ENCODE measurements at places on chromosomes 4 and X.
A peak's percentile ranks its signal among the peaks of the same experiment; 100 is the strongest.

GRCh38 chr4:114277690-114278089, 298.2 kb upstream of the ARSJ start:
- no peak for DNase-seq
- H3K27me3 ChIP-seq, result no peaks in the 10 kb centered on the region
- no peaks in the 10 kb centered on the region for H3K4me1 ChIP-seq
- no peaks in the 10 kb centered on the region for H3K36me3 ChIP-seq
- H3K4me3 ChIP-seq, result no peak overlapping the region

DNA sequence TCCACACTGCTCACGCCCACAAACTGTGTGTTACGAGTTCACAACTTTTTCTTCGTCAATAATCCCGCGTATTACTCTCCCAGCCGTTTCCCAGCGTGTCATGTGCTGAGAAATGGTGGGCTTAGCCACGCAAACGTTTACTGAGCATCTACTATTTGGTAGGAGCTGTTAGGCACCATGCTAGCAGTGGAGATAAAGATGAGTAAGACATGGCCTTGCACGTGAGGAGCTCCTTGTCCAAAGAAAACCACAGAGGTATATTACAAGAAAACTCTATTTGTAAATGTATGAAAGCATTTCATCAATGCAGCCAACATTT, 821 bp upstream of the TMEM128 start:
- peaks cover 3% of the 10 kb centered on the region for H3K27me3 ChIP-seq
- H3K36me3 ChIP-seq, result peaks cover 17% of the 10 kb centered on the region
- H3K4me3 ChIP-seq, result peak overlapping the region; percentile 96
- peaks cover 22% of the 10 kb centered on the region for H3K4me1 ChIP-seq
- H3K27ac ChIP-seq, result peak overlapping the region; percentile 96

DNA sequence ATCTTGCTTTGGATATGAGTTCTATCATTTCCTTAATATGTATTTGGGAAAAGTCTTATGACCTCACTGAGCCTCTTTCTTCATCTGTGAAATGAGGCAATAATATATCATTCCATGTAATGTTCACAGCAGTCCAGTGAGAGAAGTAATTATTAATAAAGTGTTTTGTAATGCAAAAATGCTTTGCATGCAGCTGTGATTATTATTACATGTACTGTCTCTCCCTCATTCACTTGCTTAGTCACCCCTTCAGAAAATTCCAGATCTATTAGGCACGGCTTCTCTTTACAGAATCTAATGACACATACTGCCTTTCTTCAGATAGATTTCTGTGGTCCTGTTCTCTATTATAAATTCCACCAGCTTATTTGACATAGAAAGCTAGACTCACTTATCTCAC, 53.5 kb upstream of the FGF13 start:
- no peak overlapping the region for H3K27ac ChIP-seq
- DNase-seq, result no peak
- no peaks in the 10 kb centered on the region for H3K27me3 ChIP-seq
- H3K36me3 ChIP-seq, result no peaks in the 10 kb centered on the region

DNA sequence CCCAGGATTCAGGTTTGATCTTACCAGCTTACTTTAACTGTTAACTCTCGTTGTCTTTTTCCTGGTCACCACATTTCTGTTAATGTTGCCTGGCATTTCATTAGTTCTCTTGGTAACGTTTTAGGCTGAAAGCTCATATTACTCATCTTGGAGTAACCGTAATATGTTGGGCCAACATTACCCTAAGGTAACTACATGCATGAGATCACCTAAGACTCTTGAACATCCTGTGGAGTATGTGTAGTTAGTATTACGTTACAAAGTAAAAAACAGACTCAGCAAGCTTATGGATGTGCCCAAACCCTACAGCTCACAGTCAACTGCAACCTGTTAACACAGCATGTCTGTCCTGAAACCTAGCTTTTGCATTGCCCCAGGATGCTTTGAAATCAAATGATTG, 203.3 kb upstream of the HS3ST1 start:
- no peaks in the 10 kb centered on the region for H3K36me3 ChIP-seq
- no peaks in the 10 kb centered on the region for H3K27me3 ChIP-seq
- H3K27ac ChIP-seq, result no peak overlapping the region

DNA sequence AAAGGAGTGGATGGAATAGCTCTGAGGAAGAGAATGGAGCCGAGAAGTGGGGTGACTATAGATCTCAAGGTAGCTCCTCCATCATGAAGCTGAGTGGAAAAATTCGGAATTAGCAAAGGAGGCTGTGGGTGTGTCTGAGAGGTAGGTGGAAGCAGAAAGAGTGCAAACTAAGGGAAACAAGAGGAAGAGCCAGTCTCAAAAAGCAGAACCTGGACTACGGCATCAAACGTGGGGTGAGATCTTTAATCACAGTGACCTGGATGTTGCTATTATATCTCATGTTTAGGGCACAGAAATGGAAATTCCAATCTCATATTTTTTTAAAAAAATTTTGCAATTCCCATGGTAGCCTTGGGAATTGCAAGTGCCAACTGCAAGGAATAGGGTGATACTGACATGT, 162.5 kb upstream of the RASGEF1B start:
- H3K27me3 ChIP-seq, result no peaks in the 10 kb centered on the region
- no peak for DNase-seq
- no peaks in the 10 kb centered on the region for H3K36me3 ChIP-seq

GRCh38 chr4:572594-572993, 3.5 kb downstream of the TMEM271 start:
- no peak for DNase-seq
- no peaks in the 10 kb centered on the region for H3K36me3 ChIP-seq
- H3K4me1 ChIP-seq, result peaks cover 29% of the 10 kb centered on the region
- H3K27ac ChIP-seq, result no peak overlapping the region
- no peak overlapping the region for H3K4me3 ChIP-seq

DNA sequence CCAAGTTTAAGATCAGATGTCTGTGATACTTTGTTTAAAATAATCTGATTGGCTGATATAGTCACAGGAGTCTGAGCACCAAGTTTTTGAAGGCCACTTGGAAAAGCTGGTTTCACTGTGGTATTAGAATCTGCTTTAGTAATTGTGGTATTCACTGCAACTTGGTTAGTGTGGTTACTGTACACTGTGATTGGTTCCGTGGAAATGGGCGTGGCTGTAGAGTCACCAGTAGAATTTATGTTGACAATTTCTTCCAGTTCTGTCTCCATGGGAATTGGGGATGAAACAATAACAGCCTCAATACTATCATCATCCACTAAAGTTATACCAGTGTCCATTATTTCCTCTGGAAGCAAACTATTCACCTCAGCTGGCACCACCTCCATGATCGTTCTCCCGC, 26.2 kb downstream of the LIN54 start:
- H3K36me3 ChIP-seq, result peaks cover 5% of the 10 kb centered on the region
- no peak overlapping the region for H3K27ac ChIP-seq
- peaks cover under 1% of the 10 kb centered on the region for H3K4me1 ChIP-seq
- H3K4me3 ChIP-seq, result no peak overlapping the region
- H3K27me3 ChIP-seq, result no peaks in the 10 kb centered on the region
- DNase-seq, result no peak

- no peaks in the 10 kb centered on the region for H3K27me3 ChIP-seq
- peak overlapping the region; percentile 43 for H3K4me3 ChIP-seq
- no peaks in the 10 kb centered on the region for H3K36me3 ChIP-seq
- DNase-seq, result no peak
- H3K4me1 ChIP-seq, result peaks cover 4% of the 10 kb centered on the region
Measured at GRCh38 chrX:155767051-155767875, 113.9 kb upstream of the VAMP7 start.

- H3K27me3 ChIP-seq, result no peaks in the 10 kb centered on the region
- peaks cover 6% of the 10 kb centered on the region for H3K4me1 ChIP-seq
- H3K27ac ChIP-seq, result no peak overlapping the region
- no peak overlapping the region for H3K4me3 ChIP-seq
Measured at GRCh38 chr4:168696280-168696679, 199.4 kb downstream of the PALLD start.

DNA sequence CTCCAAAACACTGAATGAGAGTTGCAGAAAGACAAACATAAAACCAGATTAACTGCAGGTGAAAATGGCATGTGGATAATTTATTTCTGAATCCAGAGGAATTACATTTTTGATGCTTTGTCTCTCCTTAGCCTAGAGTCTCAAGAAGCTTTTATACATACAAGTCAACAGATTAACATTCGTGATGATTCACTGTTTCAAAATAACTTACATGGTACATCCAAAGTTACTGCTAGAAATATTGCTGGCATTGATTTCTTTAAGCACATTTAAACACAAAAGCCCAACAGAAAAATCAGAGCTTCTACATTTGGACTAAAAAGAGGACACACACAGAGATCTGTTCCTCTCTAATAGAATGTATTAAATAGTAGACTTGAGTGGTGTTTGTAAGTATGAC, 105.6 kb downstream of the AMELX start:
- no peak for DNase-seq
- H3K4me3 ChIP-seq, result no peak overlapping the region
- H3K4me1 ChIP-seq, result no peaks in the 10 kb centered on the region
- no peak overlapping the region for H3K27ac ChIP-seq
- H3K36me3 ChIP-seq, result no peaks in the 10 kb centered on the region

DNA sequence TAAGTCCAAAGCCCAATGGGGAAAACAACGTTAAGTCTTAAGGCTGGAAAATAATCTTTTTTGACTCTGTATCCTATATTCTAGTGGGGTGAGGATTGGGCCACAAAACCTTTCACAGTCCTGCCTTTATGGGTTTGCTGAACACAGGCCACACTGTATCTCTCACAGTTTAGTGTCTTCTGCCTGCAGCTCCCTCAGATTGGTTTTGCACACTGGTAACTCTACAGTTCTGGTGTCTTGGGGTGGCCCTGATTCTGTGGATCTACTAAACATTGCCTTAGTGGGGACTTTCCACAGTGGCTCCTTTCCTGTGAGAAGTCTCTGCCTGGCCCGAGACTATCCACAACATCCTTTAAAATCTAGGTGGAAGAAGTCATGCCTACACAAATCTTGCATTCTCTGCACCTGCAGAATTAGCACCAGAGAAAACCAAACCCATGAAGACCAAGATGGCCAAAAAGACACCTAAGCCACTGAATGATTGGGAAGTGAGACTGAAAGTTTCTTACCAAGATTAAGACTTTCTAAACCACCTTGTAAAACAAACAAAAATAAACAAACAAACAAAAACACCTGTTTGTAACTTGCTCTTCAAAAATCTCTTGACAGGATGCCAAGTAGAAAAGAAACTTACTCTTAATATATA, 150.4 kb upstream of the PCDH10 start:
- no peak for DNase-seq
- H3K27me3 ChIP-seq, result no peaks in the 10 kb centered on the region
- no peak overlapping the region for H3K4me3 ChIP-seq

- H3K4me3 ChIP-seq, result no peak overlapping the region
- H3K27me3 ChIP-seq, result no peaks in the 10 kb centered on the region
- no peak for DNase-seq
- no peak overlapping the region for H3K27ac ChIP-seq
- no peaks in the 10 kb centered on the region for H3K36me3 ChIP-seq
Measured at GRCh38 chrX:75603833-75604232, 81.0 kb upstream of the ZDHHC15 start.

DNA sequence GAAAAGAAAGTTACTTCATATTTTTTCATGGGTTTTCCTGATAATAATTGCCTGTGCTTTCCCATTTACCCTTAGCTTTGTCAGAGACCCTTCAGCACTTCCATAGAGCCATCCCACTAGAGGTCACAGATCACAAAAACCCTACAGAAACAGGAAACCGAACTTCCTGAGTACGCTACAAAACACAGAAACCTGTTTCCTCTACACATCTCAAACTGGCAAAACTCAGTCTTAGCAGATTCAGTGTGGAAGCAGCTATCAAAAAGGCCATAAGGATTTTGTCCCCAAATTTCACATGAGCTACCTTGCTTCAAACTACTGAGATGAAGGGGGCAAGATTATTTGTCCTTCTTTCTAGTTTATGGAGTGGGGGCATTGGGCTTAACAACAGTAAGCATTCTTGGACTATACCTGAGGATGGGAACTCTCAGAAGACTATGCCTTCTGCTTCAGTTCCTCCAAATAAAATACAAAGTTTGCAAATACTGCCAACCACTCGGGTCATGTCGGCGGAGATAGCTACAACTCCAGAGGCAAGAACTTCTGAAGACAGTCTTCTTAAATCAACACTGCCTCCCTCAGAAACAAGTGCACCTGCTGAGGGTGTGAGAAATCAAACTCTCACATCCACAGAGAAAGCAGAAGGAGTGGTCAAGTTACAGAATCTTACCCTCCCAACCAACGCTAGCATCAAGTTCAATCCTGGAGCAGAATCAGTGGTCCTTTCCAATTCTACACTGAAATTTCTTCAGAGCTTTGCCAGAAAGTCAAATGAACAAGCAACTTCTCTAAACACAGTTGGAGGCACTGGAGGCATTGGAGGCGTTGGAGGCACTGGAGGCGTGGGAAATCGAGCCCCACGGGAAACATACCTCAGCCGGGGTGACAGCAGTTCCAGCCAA, at the start of gene MMRN1:
TSS of gene MMRN1 (plus strand) at position 206 of the 902 bp plus-strand sequence. CDS start at position 324, 118 bp downstream.
- H3K27ac ChIP-seq, result no peak within 1 kb of the TSS
- no peak for DNase-seq
- H3K4me1 ChIP-seq, result no peaks in the 10 kb centered on the region
- H3K36me3 ChIP-seq, result no peaks in the 10 kb centered on the region
- no peaks in the 10 kb centered on the region for H3K27me3 ChIP-seq

DNA sequence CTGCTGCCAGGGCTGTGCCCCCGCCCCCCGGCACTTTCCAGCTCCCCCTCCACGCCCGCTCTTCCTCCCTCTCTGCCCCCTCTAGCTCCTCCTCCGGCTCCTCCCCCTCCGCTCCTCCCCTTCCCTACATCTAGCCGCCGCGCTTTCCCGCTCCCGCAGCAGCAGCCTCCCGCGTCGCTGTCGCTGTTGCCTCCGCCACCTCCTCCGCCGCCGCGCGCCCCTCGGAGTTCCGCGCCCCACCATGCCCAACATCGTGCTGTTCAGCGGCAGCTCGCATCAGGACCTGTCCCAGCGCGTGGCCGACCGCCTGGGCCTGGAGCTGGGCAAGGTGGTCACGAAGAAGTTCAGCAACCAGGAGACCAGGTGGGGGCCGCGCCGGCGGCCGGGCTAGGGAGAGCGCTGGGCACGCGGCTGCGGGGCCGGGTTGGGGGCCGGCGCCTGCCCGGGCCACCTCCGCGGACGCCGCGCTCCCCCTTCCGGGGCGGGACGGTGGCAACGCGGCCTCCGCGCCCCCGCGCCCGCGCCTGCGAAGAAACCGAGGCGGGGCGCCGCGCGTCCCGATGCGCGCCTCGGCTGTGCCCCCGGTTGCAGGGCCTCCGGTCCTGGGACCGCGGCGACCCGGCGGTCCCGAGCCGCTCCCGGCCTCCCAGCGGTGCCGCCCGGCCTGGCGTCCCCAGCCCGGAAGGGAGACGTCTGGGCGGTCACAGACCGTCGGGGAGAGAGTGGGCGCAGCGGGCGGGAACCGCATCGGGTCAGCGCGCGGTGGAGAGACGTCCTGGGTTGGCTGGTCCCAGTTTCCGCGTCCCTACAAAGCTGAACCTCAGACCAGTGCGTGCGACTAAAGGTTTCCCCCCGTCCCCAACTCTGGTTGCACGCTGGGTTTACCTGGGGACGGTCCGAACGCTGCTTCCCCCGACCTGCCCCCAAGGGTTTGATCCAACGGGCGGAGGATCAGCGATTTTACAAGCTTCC, at the start of gene PRPS2:
TSS of gene PRPS2 (plus strand) at position 156 of the 972 bp plus-strand sequence. CDS start at position 242, 86 bp downstream.
- H3K4me3 ChIP-seq, result peak within 1 kb of the TSS; percentile 63
- peaks cover 8% of the 10 kb centered on the region for H3K4me1 ChIP-seq
- peak within 1 kb of the TSS; percentile 45 for H3K27ac ChIP-seq
- DNase-seq, result peak; percentile 81
